Foreskin keratinocyte (primary cell): ENCODE measurements at places on chromosomes 1 and 21. TPM values are rescaled to one million over a fixed set of nuclear protein-coding genes. Genes with fewer than 3 reads are reported as not detected.

The SLC2A5 gene
- 0.11 and 0.14 TPM in 2 replicates for total RNA-seq

The SETD4 gene
- total RNA-seq, result 12.1 and 16.0 TPM in 2 replicates

The RIMKLA gene
- total RNA-seq, result not detected in 2 replicates

DNA sequence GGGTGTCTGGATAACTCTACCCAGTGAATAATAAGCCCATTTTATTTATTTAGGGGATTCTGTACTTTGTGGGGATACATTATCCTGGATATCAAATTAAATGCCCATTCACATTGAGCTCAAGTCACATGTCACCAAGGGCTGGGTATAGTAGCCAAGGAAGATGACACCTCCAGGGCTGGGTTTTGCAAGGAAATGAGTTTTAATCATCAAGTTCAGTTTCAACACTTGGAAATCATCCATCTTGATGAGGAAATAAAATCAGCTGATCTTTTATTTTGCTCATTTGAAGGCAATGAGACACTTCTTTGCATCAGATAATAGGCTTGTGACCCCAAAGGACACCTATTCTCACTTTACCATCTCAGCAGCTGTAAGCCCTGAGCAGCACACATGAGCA is 80.0 kb upstream of the TNR start:
- no peak for DNase-seq

The ANKRD35 gene
- 0.14 and 0.21 TPM in 2 replicates for total RNA-seq

- DNase-seq, result no peak
Measured at GRCh38 chr21:29961291-29962027, 21.7 kb upstream of the GRIK1 start.

The FMO1 gene
- not detected in 2 replicates for total RNA-seq

The FCRL2 gene
- not detected in 2 replicates for total RNA-seq

DNA sequence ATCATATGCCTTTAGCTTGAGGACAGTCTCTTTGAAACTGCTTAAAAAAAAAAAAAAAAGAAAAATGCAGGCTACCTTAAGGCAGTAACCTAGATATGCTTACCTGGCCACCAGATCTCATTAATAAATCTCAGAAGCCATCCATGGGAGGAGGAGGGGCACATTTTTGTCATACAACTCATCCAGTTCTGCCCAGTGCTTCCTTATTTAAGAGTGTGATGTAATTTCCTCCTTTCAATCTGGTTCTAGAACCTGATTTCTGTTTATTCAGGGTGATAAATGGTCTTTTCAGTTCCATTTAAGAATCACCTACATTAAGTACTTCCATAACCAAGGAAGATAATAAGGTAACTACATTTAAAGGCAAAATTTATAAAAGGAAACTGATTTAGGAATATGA is 6.1 kb downstream of the ERRFI1 start:
- DNase-seq, result peak; percentile 89

- no peak for DNase-seq
Measured at GRCh38 chr1:236063919-236064673, 794 bp downstream of the NID1 start.

- DNase-seq, result peak; percentile 57
Measured at GRCh38 chr1:8257621-8258020, 60.3 kb upstream of the SLC45A1 start.

DNA sequence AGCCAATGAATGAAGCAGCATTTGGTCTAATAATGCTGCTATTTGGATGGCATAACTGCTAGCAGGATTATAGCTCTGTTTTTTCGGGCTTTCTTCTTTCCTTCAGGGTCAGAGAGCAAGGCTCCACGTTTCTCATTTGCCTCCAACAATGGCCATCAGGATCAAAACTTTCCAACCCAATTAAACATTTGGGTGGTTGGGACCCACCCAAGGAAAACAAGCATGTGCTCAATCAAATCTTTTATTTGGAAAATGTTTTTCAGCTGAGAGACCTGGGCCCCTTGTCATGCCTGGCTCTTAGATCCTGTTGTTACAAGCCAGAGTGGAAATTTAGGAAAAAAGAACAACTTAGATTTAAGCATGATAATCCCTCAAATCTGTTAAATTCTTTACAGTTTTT is 373.1 kb upstream of the USP24 start:
- DNase-seq, result no peak

DNA sequence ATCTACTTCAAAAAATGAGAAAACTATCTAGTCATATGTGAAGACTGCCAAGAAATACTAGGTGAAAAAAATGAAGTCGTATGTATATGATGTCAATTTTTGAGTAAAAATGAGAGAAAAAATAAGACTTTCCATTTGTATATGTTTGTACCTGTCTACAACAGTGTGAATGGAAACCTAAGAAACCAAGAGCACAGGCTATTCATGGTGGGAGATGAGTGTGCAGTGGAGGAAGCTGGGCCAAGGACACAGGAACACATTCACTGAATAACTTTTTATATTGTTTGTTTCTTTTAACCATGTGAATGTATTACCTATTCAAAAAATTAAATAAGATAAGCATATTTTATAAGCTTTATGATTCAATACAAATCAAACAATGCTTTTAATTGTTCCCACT is 67.0 kb downstream of the ERO1B start:
- no peak for DNase-seq

The PLA2G5 gene
- not detected in 2 replicates for total RNA-seq

DNA sequence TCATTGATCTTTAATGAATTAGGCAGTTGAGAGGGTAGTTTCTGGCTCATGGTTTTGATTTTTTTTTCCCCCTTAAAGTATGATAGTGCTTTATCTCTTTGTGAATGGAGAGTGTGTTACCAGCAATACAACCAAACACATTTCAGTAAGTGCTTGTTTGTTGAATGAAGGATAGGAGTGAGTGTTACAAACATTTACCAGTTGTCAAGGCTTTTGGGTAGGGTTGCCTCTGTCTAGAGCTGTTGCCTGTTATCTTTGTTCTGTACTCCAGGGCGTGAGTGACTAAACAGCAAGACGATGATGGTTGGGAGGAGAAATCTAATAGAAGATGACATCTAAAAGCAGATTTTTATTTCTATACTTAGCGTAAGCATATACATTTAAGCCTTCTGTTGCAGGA is 21.5 kb downstream of the MAP3K7CL start:
- DNase-seq, result no peak

- peak; percentile 75 for DNase-seq
Measured at GRCh38 chr1:21904704-21905520, 32.2 kb downstream of the HSPG2 start.

The MX2 gene
- 16.7 and 43.2 TPM in 2 replicates for total RNA-seq

The LEFTY2 gene
- not detected in 2 replicates for total RNA-seq

DNA sequence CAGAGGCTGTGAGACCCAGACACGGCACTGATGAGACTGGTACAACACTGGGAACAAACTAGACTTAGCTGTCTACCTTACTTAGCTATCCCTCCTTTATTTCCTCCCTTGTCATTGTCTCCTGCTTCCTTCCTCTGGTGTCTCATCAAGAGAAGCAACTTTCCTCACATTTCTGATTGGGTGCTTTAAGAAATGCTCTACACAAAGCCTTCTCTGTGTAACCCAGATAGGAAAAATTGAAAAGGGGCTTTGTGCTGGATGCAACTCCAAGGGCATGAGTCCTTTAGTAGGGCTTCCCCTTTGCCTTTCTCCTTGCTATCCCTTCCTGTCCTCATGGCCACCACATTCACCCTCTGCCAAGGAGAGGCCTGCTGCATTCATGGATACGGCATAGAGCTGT is 274.5 kb downstream of the VAV3 start:
- no peak for DNase-seq
